Epithelial cell of esophagus (primary cell): ENCODE measurements at places on chromosomes 5 and 9.

GRCh38 chr5:37121465-37121864 lies 127.7 kb downstream of the CPLANE1 start:
- no peak for DNase-seq

GRCh38 chr9:35938474-35939356 lies 19.2 kb downstream of the OR2S2 start:
- DNase-seq: no peak

- DNase-seq: no peak
Measured at GRCh38 chr5:150356575-150357294, 762 bp upstream of the TCOF1 start.

GRCh38 chr9:97425973-97426336 lies 14.1 kb downstream of the TDRD7 start:
- DNase-seq: peak; percentile 15

- DNase-seq: no peak
Measured at GRCh38 chr5:58285900-58286299, 174.0 kb downstream of the PLK2 start.

- no peak for DNase-seq
Measured at GRCh38 chr5:43020399-43020746, 19.7 kb downstream of the ANXA2R start.

DNA sequence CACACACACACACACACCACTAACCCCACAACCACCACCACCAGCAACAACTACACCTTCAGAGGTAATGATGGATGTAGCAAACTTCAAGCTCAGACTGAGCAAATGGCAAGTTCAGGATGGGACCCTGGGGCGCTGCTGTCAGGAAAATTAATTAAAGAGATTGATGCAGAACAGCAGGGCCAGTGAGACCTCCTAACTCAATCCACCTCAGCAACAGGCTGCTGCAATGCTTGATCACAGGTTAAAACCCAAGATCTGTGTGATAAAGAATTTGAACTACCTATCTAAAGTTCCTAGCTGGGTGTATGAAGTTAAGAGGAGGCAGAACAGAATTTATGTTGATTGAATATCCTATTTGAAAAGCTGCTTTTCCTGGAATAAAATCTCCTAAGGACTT lies 140.3 kb upstream of the FER start:
- no peak for DNase-seq

- no peak for DNase-seq
Measured at GRCh38 chr9:125529589-125530515, 177.2 kb downstream of the MAPKAP1 start.
